LHCN-M2 (cell line): ENCODE measurements at places on chromosomes 5 and 9. TPM values are rescaled to one million over a fixed set of nuclear protein-coding genes. Genes with fewer than 3 reads are reported as not detected.

Gene ARID3C
- total RNA-seq = 0.34 and 0.45 TPM in 2 replicates

Gene SYNPO
- total RNA-seq = 1.5 and 1.9 TPM in 2 replicates

Gene SLC12A2
- total RNA-seq = 32.9 and 40.8 TPM in 2 replicates

GRCh38 chr9:94783928-94784327, 57.4 kb downstream of the AOPEP start:
- no peak for DNase-seq

- no peak for DNase-seq
Observed at GRCh38 chr9:1875921-1876448, 139.2 kb upstream of the SMARCA2 start.

DNA sequence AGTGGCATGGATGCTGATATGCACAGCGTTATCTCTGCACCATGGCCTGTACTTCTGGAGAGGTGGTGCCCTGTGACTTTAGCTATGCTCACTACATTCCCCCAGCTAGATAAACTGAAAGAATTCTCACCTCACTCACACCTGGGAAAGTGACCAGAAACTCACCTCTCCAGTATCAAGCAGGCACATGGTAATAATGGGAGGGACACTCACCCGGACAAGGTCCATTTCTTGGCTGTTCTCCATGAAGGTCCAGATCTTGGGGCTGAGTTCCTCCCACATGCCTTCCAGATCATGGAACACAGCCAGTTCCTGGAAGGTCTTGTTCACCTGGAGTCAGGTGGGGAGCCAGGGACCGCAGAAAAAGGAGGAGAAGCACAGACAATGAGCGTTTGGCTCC, 72.8 kb downstream of the NIPSNAP3B start:
- DNase-seq = no peak

DNA sequence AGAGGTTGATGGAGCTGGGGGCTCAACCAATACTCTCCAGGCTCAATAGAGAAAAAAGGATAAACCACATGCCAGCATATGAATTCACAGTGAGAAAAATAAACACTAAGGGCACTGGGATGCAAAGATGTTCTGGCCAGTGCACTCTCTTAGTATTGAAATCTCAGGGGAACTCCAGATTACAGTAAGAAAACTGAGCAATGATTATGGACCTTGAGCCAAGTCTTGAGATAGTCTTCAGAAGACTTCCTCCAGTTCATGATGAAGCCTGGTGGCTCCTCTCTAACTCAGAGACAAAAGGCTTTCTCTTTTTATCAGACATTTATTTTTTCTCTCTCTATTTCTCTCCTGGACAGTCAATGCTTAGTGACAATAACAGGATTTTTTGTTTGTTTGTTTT, 139.8 kb upstream of the SPEF2 start:
- no peak for DNase-seq

GRCh38 chr5:11432116-11432515, 472.1 kb downstream of the CTNND2 start:
- no peak for DNase-seq
